Brain (organoid and tissue), 16 donors: ENCODE measurements at places on chromosomes 2 and 18.

DNA sequence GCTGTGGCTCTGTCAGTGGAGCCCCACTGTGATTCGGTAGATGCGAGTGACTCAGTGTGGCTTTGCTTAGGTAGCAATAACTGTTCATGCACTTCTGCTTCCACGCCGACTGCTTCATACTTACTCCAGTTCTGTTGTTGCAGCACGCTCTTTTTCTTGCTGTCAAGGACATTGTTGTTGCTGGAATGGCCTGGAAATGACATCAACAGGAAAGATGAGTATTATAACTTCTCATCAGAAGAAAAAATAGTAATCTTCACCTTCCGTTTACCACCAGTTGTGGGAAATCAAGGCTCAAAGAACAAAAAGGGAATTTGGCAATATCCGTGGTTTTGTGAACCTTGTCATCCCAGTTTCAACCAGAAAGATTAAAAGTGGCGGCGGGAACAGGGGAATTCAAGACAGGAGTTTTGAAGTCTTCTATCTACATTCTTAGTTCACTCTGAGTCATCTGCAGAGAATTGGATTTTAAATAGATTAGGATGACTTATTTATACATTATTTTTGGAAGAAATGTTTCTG, 8.3 kb downstream of the TM4SF20 start:
- no peak for DNase-seq

DNA sequence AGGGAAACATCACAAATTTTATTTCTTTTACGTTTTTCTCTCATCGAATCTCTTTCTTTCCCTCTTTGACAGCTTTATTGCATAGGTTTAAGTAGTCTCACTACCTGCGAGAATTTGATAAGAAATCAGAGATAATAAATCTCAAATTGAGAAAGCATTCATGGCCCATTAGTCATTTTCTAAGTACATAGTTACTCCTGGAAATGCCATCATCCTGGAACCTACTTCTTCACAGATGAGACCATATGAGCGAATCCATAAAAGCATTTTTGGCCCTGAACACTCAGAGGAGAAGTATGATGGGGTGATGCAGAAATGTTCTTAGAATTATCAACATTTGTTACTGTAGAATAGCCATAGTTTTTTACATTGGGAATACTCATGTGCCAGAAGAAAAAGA, 138.0 kb upstream of the ARHGAP28 start:
- no peak for DNase-seq

DNA sequence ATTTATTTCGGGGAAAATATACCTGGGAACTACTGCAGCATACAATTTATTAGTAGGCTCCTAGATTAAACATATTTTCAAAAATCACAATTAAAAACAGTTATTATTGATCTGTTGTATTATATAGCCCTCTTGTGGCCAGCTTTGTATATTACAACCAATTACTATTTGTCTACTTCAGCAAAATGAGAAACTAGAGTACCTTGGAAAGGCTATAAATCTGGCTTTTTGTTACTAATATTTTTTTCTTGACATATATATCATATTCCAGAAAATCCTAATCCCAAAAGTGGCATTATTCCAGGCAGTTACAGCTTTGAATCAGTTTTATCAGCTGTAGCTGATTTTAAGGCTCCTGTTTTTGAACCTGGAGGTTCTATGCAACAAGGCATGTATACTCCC, 101.2 kb downstream of the UBR3 start:
- DNase-seq = peak; percentile 74

- DNase-seq = no peak
These were observed 153.3 kb downstream of the METTL4 start for GRCh38 chr18:2417861-2418610.

DNA sequence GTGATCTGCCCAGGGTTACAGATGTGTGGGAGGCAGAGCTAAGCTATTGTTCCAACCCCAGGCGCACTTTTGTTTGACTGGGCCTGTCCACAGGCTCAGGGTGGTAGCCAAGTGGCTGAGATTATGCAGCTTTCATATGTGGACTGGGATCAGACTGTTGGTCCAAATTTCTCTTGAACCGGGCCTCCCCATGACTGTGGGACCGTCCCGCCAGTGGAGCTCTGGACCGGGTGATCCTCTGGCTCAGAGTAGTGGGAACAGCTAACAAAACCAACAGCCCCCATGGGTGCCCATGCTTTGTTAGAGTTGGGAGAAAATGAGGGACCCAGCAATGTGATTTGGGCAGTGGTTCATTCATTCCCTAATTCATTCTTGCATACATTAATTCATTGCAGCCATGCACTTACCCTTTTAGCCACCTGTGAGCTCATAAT, 86.8 kb upstream of the HS6ST1 start:
- no peak for DNase-seq

GRCh38 chr2:16561676-16562075, 104.0 kb downstream of the CYRIA start:
- no peak for DNase-seq

GRCh38 chr2:151289972-151290866, 751 bp upstream of the NMI start:
- DNase-seq = no peak

GRCh38 chr2:85668857-85669142, 801 bp upstream of the SFTPB start:
- no peak for DNase-seq

DNA sequence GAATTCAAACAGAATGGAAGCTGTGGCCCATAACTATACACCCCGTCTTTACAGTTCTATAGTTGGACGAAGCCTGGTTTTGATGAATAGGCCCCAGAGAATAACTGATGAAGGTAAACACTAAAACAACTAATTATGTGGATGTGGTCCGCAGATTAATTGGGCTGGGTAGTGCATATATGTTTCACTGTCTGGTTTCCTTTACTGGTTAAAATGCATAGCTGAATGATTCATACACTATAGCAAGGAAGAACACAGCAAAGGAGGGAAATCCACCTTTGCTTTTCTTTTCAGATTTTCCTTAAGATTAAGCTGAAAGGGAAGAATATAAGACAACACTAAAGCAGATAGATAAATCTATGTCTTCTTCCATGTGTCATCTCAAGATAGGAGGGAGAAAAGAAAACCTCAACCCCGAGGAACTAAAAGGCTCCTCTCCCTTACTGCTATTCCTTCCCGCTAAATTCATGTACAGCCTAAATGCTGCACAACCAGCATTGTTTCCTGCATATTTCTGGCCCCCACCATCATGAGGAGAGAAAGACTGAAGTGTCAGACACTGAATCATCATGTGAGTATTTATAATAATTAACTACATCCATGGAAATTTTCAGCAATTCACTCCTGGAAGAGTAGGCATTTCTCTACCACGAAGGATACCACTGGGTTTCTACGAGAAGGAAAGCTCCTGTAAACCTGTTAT, 297.1 kb upstream of the CCDC68 start:
- no peak for DNase-seq
